Naive thymus-derived CD4-positive, alpha-beta T cell (primary cell): ENCODE measurements at places on chromosomes 7 and 10. TPM values are rescaled to one million over a fixed set of nuclear protein-coding genes. Genes with fewer than 3 reads are reported as not detected.

DNA sequence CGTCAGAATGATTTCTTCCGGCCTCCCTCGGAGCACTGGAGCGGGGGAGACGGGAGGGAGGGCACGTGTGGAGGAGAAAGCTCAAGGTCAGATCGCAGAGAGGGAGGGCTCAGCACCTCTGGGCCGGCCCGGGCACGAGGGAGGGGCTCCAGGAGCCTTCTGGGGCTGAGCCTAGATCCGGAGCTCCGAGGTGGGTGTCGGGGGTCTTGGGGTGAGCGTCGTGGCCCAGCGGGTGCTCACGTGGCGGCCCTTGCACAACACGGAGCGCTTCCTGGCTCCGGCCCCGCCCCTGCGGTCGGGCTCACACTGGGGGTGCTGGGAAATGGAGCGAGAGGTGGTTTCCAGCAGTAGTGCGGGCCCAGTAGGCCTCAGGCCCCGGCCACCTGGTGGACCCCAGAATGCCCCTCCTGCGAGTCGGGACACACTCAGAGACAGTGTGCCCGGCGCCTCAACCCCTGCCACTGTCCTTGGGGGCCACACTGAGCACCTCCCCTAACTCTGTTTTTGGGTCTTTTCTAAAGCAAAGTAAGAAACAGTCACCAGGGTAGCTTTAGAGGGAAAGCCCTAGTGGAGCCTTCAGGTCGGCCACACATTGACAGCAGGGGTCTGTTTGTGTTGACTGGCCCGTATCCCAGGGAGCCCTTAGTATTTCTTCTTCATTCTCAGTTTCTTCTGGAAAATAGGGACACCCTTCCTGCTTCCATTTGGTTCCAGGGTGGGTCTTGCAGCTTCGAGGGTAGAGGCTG lies 798 bp downstream of the PPIF start:
- DNase-seq, result peak; percentile 48

DNA sequence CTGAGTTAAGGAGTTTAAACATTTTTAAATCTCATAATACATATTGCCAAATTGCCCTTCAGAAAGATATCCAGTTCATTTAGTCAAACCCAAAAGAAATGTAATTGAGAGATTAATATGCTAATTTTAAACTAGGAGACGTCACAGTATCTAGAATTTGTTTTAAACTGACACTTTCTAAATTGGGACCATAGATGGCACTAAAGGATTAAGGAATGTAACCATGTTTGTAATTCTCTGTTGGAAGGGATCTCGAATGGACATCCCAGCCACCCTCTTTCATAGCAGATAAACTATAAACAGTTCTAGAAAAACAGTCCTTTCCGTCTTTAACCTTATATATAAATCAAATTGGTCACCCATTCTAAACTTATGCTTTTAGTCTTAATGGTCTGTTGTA lies 30.0 kb upstream of the SAMD9L start:
- DNase-seq, result no peak

Gene IL6
- total RNA-seq, result not detected

- no peak for DNase-seq
These were observed 132.3 kb downstream of the HGF start for GRCh38 chr7:81637534-81637933.

GRCh38 chr7:121486590-121486989 lies 90.5 kb upstream of the FAM3C start:
- DNase-seq, result no peak

GRCh38 chr10:22633528-22633927 lies 80.8 kb downstream of the PIP4K2A start:
- no peak for DNase-seq

DNA sequence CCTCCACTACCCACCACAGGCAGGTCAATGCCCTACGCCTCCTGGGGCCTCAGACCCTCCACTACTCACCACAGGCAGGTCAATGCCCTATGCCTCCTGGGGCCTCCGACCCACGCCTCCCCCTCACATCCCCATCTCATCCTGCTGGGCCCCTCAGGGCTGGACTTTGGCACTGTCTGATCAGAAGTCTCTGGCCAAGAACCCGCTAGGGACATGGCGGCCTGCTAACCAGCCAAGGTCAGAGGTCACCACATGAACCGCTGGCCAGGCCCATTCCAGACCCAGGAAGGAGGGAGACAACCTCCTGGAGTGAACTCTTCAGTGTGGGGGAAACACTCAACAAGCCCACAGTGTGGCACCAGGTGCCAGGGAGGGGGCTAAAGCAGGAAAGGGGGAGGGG lies 55.8 kb downstream of the STK32C start:
- DNase-seq, result no peak

DNA sequence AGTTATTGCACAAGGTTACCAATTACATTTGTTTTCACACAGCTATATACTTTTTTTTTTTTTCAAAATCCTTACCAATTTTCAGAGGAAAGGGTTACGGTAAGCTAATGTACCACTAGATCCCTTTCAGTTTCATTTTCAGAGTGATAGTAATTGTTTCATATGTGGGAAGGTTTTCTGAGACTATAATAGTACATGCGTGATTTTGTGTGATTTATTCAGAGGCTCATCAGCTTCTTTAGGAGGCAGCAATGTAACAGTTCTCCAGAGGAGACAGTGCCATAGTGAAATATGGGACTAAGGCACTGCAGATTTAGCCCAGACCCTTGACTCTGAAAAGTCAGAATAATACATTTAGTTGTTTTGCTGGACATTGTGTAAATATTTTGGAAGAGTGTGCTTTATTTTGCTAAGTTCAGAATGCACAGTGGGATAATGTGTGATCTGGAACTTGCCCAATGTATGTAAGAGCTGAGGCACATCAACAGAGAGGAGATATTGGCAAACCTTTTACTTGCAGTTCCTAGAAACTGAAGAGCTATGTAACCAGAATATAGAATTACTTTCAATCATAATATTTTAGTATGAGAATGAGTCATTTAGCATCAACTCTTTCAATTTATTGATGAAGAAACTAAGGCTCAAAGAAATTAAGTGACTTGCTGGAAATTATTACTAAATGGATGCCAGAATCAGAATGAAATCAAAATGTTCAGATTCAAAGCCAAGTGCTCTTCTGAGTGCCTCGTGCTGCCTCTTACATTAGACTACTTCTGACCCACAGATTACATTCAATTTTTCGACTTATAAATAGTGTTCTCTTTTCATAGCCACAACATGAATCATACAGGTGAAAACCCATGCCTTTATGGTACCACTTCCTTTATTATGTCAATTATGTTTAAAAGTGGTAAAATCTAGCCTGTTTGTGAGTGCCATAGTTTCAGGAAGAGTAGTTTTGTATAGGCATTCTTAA lies 207.7 kb upstream of the TEX47 start:
- no peak for DNase-seq
